ENCODE measurements at places on chromosomes 16 and 17.

GRCh38 chr17:35129973-35130351, 8.5 kb downstream of the FNDC8 start:
- no peak for DNase-seq

DNA sequence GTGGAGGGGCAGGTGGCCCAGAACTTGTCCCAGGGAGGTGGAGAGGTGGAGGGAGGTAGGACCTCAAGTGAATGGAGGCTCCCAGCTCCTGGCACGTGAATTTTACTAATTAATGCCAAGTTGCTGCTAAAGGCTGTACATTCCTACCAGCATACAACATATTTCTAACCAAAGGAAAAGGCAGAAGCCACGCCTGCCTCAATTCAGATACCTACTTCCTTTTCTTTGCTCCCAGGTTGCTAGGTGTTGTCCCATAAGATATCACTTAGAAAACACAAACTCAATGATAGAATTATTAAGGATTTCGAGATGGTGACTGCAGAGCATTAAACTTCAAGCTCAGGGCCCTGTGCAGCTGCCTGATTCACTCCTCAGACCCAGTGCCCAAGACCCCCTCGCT, 20.5 kb upstream of the SMPD3 start:
- no peak for DNase-seq

DNA sequence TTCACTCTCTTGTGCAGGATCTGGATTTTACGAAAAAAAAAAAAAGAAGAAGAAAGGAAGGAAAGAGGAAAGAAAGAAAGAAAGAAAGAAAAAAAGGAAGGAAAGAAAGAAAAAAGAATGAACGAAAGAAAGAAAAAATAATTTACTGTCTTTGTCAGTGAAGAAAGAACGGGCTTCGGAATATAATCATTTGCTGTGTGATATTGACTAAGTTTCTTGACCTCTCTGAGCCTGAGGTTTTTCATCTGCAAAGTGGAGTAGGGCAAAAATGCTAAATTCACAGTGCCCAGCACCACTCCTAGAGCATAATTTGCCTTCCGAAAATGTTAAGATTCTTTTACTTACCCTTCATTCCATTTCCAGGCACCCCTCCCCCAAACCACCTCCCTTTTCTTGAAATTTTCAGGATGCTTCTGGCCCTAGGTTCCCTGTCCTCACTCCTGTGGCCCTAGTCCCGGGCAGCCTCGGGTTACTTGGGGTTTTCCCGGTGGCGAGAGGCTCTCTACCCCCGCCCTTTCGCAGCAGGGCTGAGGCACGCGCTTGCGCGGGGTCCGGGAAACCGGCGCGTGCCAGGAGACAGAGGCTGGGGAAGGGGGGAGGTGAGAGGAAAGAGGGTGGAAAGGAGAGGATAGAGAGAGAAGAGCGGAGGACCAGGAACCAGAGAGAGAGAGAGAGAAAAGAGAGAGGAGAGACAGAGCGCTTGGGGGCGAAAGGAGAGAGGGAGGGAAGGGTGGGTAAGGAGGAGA, at the start of gene CNTNAP1:
Gene CNTNAP1 (plus strand): TSS at position 556 of the 746 bp plus-strand sequence. CDS start 299 bp downstream, outside the sequence.
- no peak for DNase-seq

DNA sequence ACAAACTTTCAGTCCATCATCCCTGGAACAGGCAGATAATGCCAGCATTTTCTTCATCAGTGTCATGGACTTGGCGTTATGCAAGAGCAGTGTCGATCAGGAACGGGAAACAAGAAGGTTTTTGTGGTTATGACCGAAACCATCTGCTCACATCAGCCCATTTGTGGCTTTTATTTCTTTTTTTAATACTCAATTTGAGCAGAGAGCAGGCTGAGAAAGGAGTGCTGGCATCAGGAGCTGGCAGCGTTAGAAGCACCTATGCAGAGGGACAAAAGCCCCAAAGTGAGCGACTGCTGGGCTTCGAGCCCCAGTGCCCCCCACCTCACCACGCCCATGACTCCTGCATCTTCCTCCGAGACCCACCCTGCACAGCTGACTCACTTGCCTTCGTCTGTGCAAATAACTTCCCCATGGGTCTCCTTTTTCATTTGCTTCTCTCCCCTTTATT, 16.2 kb upstream of the CD300E start:
- no peak for DNase-seq

DNA sequence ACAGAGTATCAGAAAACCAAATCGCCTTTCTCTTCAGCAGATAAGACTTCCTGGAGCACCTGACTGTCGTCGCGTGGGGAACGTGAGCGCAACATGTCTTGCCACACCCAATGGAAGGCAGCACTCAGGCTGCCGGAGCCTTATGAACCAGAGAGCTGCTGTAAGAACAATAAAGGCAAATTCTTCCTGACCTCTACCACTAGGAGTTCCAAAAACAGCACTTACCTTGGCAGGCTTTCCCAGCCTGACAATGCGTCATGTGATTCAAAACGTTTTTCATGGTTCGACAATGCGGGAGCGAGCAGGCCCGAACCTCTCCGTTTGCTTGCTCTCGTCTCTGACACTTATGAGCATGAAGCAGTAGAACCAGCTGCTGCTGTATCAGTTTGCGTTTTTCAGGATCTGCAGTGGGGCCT, 75.8 kb upstream of the TRAP1 start:
- no peak for DNase-seq

DNA sequence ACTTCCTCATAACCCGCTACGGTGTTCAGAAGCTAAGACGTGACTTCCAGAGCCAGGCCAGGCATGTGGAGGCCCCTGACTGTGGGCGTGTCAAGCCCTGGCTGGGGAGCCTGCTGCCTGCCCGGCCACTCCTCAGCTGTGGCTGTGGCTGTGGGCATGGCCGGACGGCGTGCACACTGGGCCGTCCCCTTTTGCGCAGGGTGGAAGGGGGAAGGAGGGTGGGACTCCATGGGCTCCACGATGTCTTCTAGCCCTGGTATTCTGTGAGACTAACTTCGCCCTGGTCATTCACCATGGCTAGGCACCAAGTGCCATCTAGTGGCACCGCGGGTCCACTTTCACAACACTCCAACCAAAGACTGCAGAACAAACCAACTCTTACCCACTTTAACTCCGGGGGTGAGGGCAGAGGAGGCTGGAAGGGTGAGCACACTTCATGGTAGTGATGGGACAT, 67.9 kb downstream of the N4BP1 start:
- peak; percentile 24 for DNase-seq

DNA sequence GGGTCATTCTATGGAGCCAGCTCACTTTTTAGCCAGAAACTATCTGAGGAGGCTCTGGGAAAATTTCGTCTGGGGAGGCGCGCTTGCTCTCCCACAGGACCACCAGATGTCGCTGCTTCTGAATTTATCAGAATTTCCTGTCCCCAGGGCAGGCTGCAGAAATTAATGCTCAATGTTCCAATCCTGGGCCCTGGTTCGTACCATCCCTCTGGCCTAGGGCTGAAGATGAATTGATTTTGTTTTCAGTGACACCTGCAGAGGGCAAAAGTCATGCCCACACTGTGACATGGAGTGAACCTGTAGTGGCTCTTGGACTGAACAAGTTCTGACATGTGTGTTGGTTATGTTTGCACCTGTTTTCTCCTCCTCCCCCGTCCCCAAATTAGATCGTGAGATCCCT, 482.6 kb downstream of the NPIPA7 start:
- peak; percentile 46 for DNase-seq

- DNase-seq = no peak
Observed at GRCh38 chr16:67663877-67664222, 2.7 kb downstream of the ENKD1 start.

GRCh38 chr16:28879841-28880588, 1.7 kb downstream of the ATP2A1 start:
- DNase-seq = peak; percentile 30

- DNase-seq = no peak
Observed at GRCh38 chr16:26281381-26282110, 589.8 kb downstream of the HS3ST4 start.

DNA sequence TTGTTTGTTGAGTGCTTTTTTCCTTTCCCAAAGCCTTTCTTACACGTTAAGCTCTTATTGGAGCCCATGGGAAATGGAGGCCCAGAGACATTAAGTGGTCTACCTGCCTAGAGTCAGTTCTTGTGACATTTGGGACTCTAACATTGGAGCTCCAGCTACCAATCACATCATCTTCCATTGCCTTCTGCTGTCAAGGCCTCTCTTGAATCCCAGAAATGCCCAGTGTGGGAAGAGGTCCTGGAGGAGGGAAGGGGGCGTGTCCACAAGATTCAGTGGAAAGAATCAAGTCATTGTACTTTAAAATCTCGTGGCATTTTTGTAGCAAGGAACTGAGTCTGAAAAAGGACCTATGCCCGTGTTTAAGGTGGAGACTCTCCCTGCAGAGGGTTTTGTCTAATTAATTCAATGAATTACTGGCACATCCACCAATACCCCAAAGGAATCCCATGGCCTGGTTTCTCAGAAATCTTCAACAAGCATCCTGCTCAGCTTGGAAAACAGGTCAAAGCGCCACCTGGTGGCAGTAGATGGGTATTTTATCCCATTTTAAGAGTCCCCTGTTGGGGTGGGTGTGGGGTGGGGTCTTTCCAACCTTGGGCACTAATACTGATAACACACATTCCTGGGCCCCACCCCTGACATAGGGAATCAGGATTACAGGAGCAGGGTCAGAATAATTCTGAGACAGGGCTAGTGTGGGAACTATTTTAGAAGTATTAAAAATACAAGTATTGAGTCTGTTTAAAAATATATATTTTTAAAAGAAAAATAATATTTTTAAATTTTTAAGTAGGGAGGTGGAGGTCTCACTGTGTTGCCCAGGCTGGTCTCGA, 24.6 kb downstream of the GPT2 start:
- peak; percentile 27 for DNase-seq

DNA sequence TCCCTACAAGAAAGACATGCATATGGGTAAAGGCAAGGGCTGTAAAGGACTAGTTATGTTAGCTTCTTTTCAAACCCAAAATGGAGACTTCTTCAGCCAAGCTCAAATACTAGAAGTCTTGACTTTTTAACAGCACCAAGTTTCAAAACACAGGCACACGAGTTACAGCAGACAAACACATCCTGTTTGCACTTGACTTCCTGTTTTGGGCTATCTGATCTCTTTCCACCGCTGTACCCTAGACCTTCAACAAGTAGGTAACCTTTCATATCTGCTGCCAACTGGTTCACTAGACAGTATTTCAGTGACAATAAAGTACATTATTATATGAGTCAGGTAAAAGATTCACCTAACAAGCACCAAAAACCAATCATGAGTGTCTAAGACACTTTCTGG, 12.3 kb downstream of the RFFL start:
- no peak for DNase-seq

GRCh38 chr17:37516127-37516571, 26.5 kb downstream of the DUSP14 start:
- no peak for DNase-seq

GRCh38 chr17:68777856-68778694, 176.9 kb upstream of the FAM20A start:
- DNase-seq = no peak

DNA sequence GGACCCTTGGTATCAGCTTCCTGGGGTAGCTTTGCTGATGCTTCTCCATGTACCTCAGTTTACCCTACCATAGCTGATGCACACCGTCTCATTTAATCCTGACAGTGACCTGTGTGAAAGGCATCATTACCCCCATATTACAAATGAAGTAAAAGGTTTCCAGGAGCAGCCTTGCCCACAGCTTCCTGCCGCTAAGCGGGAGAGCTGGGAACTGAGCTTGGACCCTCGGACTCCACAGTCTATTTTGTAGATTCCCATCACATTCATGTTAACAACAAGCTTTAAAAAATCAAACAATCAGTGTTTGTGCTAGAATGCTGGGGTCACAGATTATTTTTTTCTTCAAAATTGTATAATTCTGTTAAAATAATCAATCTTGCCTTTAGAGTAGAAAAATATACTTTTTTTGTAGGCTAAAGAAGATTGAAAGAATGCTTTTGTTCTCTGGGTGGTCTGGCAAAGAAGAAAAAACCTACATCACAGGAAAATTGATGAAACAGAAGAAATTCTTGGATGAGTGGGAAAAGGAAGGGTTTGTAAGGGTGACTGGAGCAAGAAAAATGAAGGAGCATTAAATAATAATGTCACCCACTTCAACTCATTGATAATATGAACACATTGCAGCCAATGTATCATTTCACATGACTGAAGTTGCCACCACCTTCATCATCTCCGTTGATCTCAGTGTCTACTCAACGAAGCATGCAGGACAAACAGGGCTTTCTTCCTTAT, 9.5 kb upstream of the USP10 start:
- no peak for DNase-seq

DNA sequence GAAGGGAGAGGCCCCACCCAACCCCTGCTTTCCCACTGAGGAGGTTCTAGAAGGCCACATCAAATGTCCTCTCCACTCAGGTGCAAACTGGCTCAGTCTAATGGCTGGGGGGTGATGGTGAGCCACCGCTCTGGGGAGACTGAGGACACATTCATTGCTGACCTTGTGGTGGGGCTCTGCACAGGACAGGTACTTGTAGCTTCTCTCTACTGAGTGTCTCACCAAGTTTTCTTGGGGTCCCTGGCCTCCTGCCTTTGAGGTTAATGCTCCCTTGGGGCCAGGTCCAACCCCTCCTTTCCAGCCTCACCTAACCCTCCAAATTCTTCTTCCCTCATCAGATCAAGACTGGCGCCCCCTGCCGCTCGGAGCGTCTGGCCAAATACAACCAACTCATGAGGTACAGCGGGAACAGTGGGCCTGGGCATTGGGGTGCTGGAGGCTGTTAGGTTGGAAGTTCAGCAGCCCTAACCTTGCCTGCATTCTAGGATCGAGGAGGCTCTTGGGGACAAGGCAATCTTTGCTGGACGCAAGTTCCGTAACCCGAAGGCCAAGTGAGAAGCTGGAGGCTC, 5.7 kb downstream of the ENO3 start:
- no peak for DNase-seq

GRCh38 chr16:87729266-87729954, 36.4 kb downstream of the KLHDC4 start:
- no peak for DNase-seq

DNA sequence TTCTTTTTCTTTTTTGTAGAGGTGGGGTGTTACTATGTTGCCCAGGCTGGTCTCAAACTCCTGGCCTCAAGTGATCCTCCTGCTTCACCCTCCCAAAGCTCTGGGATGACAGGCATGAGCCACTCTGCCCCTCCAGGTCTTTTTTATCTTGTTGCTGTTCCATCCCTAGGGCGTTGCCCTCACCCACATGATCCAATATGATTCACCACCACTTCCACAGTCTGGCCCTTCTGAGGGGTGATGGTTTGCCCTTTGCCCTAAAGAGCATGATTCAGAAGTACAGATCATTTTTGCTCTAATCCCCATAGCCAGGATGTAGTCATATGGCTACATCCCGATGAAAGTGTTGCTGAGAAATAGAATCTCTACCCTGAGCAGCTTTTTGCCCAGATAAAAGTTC, 18.8 kb downstream of the STX4 start:
- peak; percentile 92 for DNase-seq

- DNase-seq = no peak
Observed at GRCh38 chr17:77476006-77476405, 335.2 kb downstream of the SEC14L1 start.

DNA sequence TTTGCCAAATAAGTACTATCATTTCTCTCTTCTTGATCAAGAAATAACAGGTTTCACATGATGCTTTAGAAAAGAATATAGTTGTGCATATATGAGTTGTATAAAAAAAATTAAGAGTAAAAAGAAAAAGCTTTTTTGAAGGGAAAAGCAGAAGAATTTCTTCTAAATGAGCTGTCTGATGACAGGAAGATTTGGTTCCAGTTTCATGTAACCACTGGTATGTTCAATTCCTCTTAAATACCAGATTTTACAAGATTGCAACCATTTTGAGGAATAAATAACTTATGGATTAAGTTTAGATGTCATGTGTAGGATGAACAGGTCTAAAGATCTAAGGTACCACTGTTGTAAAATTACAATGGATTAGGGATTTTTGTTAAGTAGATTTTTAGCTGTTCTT, 45.0 kb downstream of the VMP1 start:
- DNase-seq = no peak
